ENCODE measurements at places on chromosomes 16 and 17. TPM values are rescaled to one million over a fixed set of nuclear protein-coding genes. Genes with fewer than 3 reads are reported as not detected.

- DNase-seq: no peak
These were observed 14.9 kb downstream of the CNTNAP1 start for GRCh38 chr17:42697108-42697811.

DNA sequence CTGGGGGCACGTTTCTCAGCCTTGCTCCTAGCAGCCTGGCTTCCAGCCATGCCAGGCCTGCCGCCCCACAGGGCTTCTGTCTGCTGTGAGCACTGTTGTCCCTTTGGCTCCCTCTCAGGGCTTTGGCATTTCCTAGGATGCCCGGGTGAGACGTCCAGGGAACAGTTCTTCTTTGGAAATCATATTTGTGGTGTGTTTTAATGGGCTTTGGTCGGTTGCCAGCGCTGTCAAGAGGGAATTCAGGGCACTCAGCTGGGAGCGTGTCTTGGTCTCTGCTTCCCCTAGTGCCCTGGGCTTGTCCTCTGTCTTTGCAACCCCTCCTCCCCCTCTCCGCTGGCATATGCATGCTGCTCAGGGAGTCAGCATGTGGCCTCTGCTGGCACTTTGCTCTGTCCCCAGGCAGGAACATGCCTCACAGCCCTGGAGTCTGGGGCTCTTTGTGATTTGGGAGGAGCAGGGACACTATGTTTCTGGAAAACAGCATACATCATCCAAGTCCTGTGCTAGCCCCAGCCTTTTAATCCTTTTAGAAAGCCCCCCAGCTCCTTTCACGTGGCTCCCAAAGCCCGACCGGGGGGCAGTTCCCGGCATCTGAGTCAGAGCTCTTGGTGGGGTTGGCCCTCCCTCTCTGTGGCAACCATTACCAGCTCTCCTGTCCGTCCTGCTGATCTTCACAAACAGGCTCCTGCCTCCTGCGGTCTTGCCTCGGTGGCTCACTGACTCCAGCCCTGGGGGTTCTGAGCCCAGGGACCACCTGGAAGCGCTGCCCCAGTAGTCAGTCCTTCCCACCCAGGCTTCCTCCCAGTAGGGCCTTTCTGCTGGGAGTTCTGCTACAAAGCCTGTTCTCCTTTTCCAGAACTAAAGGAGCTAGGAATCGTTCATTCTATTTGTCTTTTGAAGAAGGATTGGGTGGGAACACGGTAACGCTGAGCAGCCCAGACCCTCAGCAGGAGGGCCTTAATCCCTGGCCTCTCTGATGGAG lies 26.7 kb downstream of the SAP30BP start:
- no peak for DNase-seq

SLC6A2 gene
- not detected for total RNA-seq

CDH5 gene
- total RNA-seq: 15.6 TPM

DNA sequence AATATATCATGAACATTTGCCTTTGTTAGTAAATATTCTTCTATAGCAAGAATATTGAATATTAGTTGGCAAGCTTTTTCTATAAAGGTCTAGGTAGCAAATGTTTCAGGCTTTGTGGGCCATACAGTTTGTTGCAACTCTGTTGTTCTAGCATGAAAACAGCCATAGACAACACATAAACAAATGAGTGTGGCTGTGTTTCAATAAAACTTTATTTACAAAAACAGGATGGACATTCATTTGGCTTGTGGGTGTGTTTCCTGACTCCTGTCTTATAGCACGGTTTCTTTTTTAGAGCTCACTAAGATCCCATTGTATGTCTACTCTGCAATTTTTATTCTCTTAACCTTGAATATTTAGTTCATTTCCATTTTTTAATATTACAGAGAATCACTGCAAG lies 39.0 kb downstream of the ARL4D start:
- no peak for DNase-seq

DNA sequence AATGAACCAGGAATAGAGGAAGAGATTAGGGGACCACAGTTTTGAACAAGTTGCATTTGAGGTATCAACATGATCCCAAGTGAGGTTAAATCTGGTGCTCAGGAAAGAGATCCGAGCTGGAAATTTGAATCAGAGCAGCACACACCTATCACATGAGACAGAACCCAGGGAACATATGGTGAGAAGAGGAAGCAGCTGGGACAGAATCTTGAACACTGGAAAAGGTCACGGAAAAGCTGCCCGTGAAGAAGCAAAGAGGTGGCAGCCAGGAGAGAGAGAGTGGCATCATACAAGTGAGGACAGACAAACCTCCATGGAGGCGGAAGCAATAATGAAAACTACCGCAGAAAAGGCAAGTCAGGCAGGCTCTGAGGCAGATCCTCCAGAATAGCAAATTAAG lies 36.1 kb downstream of the USP31 start:
- no peak for DNase-seq

GCGR gene
- total RNA-seq: 20.7 TPM

GRCh38 chr16:69917311-69917710 lies 33.8 kb upstream of the CLEC18A start:
- DNase-seq: no peak

GRCh38 chr16:1691956-1692355 lies 13.9 kb downstream of the JPT2 start:
- no peak for DNase-seq

CCL3 gene
- 5.6 TPM for total RNA-seq

GRCh38 chr16:7602291-7602950 lies 269.8 kb downstream of the RBFOX1 start:
- DNase-seq: no peak

DNA sequence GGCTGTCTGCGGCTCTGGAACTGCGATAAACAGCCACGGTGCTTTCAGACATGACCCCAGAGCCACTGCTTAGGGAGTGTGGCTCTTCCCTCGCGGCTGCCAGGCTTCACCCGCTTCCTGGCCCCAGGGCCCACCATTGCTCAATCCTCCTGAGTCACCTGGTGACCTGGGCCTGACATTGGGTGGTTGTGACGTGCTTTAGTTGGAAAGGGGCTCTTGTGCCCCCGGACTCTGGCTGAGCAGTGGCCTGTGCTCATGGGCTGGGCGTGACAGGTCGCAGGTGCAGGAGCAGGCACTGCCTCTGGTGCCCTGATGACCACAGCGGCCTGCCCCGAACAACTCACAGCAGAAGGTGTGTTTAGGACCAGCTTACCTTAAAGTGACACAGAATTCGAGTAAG lies 8.6 kb upstream of the NUDT16L1 start:
- no peak for DNase-seq

GRCh38 chr17:82333279-82334171 lies at the start of gene SECTM1:
SECTM1 (minus strand) TSS chr17:82333766; CDS start chr17:82327240, 6,526 bp downstream.
- DNase-seq: no peak

SLFN11 gene
- 18.7 TPM for total RNA-seq

DNA sequence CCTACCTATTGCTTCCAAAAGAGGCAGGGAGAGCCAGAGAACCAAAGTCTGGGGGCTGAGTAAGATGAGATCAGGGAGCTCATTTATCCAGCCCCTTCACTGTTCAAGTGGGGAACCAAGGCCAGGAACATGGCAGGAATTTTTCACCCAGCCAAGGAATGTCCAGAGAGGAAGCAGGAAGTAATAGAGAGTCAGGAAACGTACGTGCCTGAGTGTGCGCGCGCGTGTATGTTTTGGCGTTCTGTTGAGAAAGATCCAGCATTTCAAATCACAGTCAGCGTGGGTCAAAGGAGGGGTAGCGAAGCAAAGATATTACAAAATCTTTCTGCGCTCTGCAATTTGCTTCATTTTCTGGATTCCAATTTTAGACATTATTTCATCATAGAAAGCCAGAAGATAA lies 41.9 kb upstream of the WSCD1 start:
- DNase-seq: no peak

GRCh38 chr16:66810391-66810790 lies 9.0 kb upstream of the TERB1 start:
- no peak for DNase-seq

DNA sequence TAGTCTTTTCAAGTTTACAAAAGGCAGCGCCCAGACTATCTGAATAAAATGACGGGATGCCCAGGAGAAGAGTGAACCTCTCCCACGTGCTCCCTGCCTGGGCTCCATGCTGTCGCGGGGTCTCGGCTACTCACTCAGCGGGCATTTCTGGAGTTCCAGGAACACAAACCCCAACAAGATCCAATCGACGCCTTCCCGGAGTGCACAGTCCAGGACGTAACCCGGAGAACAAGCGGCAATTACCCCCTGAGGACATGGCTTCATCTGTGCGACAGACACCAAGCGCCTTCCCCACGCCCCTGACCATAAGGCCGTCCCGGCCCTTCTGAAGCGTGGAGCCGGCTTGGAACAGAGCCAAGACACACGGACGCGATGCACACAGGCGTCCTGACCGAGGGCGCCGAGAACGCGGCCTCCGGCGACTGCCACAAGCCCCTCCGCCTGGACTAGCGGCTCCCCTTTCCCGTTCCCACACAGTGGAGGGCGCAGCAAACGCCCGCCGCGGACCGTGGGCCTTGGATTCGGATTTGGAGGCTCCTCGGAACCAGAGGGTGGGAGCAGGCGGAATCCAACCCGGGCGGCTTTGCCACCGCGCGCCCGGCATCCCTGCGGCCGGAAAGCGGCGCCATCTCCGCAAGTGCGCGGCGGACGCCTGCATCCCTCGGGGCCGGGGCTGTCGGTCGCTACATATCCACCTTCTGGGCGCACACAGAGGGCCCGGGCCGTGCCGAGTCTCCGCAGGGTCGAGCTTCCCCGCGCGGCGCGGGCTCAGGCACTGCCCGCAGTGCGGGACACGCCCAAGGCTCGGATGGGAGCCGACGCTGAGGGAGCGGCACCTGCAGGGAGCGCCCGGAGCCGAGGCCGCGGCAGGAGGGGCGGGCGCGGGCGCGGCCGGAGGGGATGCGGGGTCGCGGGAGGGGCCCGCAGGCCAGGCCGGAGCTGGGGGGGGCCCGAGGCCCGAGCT lies 725 bp downstream of the ABCA3 start:
- DNase-seq: peak; percentile 49

C16orf96 gene
- total RNA-seq: 0.25 TPM

CNGB1 gene
- under 0.01 TPM for total RNA-seq

NLRC5 gene
- total RNA-seq: 11.9 TPM

OR3A2 gene
- total RNA-seq: not detected

TIGD7 gene
- 2.6 TPM for total RNA-seq

NOB1 gene
- 10.1 TPM for total RNA-seq

GDPD3 gene
- 0.42 TPM for total RNA-seq

DNA sequence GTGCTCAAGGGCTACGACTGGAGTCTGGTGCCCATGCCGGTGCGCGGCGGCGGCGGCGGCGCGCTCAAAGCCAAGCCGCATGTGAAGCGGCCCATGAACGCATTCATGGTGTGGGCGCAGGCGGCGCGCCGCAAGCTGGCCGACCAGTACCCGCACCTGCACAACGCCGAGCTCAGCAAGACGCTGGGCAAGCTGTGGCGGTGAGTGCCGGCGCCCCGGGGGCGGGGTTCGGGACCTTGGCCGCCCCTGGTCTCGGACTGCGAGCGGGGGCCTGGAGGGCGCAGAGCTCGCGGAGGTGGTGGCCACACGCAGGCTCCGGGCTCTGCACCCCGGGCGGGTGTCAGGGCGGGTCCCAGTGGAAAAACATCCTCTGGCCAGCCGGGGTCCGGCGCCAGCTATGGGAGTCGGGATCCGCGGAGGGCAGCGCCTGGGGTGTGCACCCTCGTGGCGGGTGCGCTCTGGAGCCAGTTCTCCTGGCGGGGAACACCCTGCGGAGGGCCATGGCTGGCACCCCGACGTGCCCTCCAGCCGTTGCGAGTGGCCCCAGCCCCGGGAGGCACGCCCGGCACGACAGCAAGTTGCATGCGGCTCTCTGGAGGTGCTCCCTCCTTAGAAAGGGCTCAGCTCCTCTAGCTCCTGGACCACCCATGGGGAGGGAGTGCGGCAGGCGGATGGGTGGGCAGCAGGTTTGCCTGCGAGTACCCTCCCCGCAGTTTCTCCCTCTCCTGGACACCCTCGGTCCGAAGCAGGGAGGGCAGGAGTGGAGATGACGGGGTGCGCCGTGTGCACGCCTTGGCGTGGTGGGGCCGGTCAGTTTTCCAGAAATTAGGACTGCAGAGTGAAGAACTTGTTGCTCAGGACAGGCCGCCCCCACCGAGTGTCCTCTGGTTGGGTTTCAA lies 824 bp downstream of the SOX8 start:
- DNase-seq: no peak

KRT27 gene
- not detected for total RNA-seq

GRCh38 chr16:23679274-23679985 lies 741 bp downstream of the PLK1 start:
- peak; percentile 63 for DNase-seq

DNA sequence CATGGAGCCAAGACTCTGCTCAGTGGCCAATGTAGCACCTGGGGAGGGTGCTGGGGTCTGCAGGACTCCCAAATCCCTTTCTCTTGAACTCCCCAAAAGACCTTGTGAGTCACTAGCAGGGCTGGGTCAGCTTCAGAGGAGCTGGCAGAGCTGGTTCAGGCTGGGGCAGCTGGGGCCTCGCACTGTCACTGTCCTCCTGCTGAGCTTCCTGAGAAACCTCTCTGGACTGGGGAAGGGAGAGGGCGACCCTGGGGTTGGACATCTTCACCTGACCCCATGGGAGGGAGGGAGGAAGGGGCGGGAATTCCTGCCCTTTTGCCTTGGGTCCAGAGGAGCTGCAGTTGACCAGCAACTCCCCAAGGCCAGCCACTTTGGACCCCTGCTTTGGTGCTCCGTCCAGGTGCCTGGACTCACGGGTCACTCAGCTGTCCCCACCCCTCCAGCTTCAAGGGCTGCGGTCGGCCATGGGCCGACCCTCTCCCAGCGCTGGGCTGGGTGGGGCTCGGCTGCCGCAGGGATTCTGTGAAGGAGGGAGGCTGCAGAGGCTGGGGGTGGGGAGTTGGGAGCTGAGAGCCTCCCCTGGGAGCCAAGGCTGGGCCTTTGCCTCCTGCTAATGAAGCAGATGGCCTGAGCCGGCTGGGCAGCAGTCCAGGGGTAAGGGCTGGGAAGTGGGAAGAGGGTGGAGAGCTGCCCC lies 9.2 kb downstream of the FMNL1 start:
- DNase-seq: no peak

SPIRE2 gene
- total RNA-seq: 3.2 TPM

DNA sequence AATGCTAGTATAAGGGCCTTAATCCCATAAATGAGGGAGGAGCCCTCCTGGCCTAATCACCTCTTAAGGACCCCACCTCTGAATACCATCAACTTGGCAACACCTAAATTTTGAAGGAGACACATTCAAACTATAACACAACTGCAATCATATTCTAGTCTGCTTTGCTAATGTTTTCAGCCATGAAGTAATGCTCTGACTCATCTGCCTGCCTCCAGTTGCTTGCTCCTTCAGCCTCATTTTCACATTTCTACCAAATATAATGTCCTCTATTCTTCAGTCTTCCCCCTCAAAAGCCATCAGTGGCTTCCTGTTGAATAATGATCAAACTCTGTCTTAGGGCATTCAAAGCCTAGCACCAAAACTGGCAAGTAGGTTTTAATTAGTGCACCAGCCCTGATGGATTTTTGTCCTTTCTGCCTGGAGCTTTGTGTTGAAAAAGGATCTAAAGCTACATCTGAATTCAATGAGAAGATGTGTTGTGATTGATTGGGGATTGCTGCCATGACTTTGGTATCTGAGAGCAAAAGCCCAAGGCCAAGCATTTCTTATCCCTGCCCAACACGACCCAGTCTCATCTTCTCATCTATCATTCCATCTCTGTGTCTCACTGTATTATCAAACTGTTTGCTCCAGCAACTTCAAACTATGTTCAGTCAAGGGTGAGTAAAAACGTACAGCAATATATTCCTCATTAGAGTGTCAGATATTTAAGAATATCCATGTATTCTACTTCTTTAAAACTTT lies 140.8 kb upstream of the ELAC2 start:
- DNase-seq: no peak

All from liver (tissue), 10 donors.